Fibroblast of villous mesenchyme (primary cell): ENCODE measurements at places on chromosomes 3 and 15. TPM values are rescaled to one million over a fixed set of nuclear protein-coding genes. Genes with fewer than 3 reads are reported as not detected.

The PP2D1 gene
- not detected in 2 replicates for total RNA-seq

The AADAC gene
- total RNA-seq: 0.32 TPM in 1 of 2 replicates, not detected in the other

The SAMD7 gene
- total RNA-seq: not detected in 2 replicates

The C3orf62 gene
- 1.3 and 2.3 TPM in 2 replicates for total RNA-seq

The HCLS1 gene
- total RNA-seq: 0.86 and 4.8 TPM in 2 replicates

The STARD5 gene
- total RNA-seq: 9.3 and 14.7 TPM in 2 replicates

The UPK1B gene
- 0.32 and 2.2 TPM in 2 replicates for total RNA-seq

The MAP4 gene
- total RNA-seq: 111 and 127 TPM in 2 replicates

The ADCY5 gene
- 0.32 and 0.43 TPM in 2 replicates for total RNA-seq

The KIF15 gene
- total RNA-seq: 5.5 and 9.9 TPM in 2 replicates

The CPNE9 gene
- total RNA-seq: not detected in 2 replicates

The TMEM40 gene
- total RNA-seq: under 0.01 TPM in 1 of 2 replicates, not detected in the other

The MUC20 gene
- 0.32 and 0.43 TPM in 2 replicates for total RNA-seq

The PRTG gene
- total RNA-seq: 6.4 and 6.9 TPM in 2 replicates

The RAB5A gene
- total RNA-seq: 99.2 and 100 TPM in 2 replicates

The PIAS1 gene
- 28.9 and 46.1 TPM in 2 replicates for total RNA-seq

The SI gene
- total RNA-seq: not detected in 2 replicates

The AMIGO3 gene
- total RNA-seq: 0.43 and 1.6 TPM in 2 replicates

The CX3CR1 gene
- not detected in 2 replicates for total RNA-seq

The NPHP3 gene
- total RNA-seq: 36.3 and 37.0 TPM in 2 replicates

The GPR15 gene
- total RNA-seq: not detected in 2 replicates

The BMF gene
- 0.86 and 10.0 TPM in 2 replicates for total RNA-seq

The ZDHHC19 gene
- total RNA-seq: not detected in 2 replicates

The FSD2 gene
- not detected in 2 replicates for total RNA-seq

The IL17RB gene
- 0.32 and 0.43 TPM in 2 replicates for total RNA-seq

The ISLR gene
- 73.8 and 83.4 TPM in 2 replicates for total RNA-seq

The IL17RD gene
- 0.64 and 0.86 TPM in 2 replicates for total RNA-seq

The MUSTN1 gene
- not detected in 2 replicates for total RNA-seq

The RNF7 gene
- 43.5 and 57.0 TPM in 2 replicates for total RNA-seq

The CD200R1 gene
- total RNA-seq: under 0.01 TPM in 2 replicates

The HEG1 gene
- total RNA-seq: 110 and 199 TPM in 2 replicates

The B4GALT4 gene
- total RNA-seq: 28.3 and 47.5 TPM in 2 replicates

The PIGX gene
- total RNA-seq: 18.0 and 31.1 TPM in 2 replicates

The EPM2AIP1 gene
- 22.5 and 24.2 TPM in 2 replicates for total RNA-seq

The PLSCR2 gene
- 0.43 TPM in 1 of 2 replicates, not detected in the other for total RNA-seq

The ZNF860 gene
- total RNA-seq: 0.86 and 0.97 TPM in 2 replicates

The CACNA2D2 gene
- total RNA-seq: not detected in 2 replicates

The TMEM158 gene
- total RNA-seq: 22.9 and 46.7 TPM in 2 replicates

The KCNAB1 gene
- 0.64 TPM in 1 of 2 replicates, not detected in the other for total RNA-seq

The KNG1 gene
- not detected in 2 replicates for total RNA-seq

The HYAL1 gene
- total RNA-seq: 1.6 and 2.6 TPM in 2 replicates

The TMC3 gene
- not detected in 2 replicates for total RNA-seq

The IL5RA gene
- total RNA-seq: not detected in 2 replicates

The MESP2 gene
- total RNA-seq: 0.32 and 0.43 TPM in 2 replicates
